ENCODE measurements at places on chromosomes 2 and 18.

DNA sequence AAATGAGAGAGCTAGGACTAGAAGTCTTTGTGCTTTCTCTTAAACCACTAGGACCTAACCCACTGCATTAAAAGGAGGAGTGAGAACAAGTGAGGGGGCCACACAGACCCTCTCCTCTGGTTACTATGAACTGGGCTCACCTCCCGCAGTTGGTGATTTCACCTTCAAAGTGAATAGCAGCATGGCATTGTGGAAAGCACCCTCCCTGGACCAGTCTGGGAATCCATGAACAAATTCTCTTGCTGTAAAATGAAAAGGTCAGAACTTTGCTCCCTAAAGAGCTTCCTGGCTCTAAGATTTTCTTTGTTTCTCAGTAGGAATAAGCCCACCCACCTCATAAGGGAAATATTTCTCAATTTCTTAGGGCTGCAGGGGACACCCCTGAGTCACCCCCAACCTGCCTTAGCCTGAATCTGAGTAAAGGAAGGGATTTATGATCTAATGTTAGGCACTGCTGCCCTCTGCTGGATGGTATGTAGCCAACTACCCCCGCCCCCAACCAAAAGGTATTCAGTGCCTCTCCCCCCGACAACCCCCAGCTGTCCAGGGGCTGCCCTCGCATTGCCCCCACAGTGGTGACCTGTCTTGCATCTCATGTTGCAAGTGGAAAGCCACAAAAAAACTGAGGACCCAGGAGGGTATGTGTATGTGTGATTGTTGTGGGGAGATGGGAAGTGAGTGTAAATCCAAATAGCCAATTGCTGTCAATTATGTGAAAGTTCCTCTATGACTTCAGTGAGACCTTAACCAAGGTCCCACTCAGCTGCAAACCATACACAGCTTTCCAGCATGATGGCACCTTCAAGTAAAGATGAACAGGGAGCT, 230.9 kb upstream of the SLC14A2 start:
- DNase-seq: no peak

DNA sequence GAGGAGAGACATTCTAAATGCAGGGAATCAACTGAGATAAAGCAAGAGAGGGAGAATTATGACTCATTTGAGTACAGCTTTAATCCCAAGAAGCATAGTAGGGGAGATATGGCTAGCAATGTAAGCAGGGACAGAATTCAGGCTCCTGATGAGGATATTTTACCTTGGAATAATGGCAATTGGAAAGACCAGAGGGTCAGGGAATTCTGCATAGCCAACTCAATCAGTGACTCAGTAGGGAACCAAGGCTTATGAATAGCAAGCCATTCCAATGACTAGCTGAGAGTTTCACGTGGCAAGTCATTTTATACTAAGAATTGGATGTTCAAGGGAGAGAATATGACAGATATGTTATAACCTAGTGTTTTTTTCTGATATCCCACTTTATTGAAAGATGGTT, 563.8 kb upstream of the NETO1 start:
- DNase-seq: no peak

- DNase-seq: no peak
Observed at GRCh38 chr2:110115291-110116032, at the start of gene MALL. TSS of gene MALL (minus strand) at chr2:110115822. CDS start at chr2:110115792, 30 bp downstream.

DNA sequence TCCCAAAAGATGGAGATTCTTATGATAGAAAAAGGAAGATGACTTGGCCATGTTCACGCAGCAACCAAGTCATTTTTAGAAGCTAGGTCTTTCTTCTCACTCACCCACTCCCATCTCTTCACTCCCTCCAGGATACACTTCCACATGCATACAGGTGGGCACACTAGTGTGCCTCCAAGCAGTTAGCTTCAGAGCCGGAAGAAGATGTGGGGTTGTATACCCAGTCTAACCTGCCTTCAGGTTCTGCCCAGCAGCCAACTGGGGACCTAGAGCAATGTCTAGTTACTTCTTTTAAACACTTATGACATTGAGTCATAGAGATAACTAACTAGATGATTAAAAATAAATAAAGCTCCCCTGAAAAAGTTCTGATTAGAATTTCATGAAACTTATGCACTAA, 21.8 kb upstream of the TANK start:
- DNase-seq: no peak

GRCh38 chr2:224264259-224264658, 137.6 kb downstream of the FAM124B start:
- DNase-seq: no peak

GRCh38 chr2:36565712-36566111, 32.3 kb downstream of the FEZ2 start:
- DNase-seq: no peak

DNA sequence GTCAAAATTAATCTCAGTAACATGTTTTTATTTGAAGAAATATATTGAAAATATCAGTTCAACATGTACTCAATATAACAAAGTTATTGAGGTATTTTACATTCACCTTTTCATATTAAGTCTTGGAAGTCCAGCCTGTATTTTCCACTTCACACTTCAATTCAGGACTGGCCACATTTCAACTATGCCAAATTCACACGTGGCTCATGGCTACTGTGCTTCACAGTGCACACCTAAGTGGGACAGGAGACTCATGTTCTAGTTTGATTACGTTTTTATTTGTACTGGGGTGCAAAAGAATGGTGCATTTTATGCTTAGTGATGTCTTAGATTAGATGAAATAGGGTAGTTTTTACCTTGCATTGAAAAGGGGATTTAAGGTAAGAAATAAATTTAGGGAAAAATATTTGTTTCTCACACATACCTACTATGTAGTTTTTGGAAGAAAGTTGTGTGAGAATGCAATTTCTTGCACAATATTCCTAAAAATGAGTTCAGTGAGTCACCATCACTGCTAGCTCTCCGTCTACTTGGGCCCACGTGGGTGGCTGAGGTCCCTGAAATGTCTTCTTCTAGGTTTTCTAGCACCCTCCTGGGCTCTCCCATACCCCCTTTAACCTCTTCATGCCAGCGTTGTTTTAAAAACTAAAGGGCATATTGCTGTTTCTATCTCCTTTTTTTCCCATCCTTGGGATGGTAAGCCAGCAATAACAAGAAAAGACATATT, 87.0 kb downstream of the ST6GAL2 start:
- DNase-seq: no peak

DNA sequence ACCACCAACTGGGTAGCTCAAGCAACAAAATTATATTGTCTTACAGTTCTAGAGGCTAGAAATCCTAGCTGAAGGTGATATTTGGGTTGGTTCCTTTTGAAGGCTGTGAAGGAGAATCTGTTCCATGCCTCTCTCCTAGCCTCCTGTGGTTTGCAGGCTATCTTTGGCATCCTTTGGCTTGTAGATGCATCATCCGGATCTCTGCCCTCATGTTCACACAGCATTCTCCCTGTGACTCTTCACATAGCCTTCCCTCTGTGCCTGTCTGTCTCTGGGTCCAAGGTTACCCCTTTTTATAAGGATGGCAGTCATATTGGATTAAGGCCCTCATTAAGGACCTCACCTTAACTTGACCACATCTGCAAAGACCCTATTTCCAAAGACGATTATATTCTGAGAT, 78.6 kb upstream of the MAP3K20 start:
- DNase-seq: no peak

- DNase-seq: no peak
Observed at GRCh38 chr2:149645391-149645790, 57.8 kb upstream of the MMADHC start.

DNA sequence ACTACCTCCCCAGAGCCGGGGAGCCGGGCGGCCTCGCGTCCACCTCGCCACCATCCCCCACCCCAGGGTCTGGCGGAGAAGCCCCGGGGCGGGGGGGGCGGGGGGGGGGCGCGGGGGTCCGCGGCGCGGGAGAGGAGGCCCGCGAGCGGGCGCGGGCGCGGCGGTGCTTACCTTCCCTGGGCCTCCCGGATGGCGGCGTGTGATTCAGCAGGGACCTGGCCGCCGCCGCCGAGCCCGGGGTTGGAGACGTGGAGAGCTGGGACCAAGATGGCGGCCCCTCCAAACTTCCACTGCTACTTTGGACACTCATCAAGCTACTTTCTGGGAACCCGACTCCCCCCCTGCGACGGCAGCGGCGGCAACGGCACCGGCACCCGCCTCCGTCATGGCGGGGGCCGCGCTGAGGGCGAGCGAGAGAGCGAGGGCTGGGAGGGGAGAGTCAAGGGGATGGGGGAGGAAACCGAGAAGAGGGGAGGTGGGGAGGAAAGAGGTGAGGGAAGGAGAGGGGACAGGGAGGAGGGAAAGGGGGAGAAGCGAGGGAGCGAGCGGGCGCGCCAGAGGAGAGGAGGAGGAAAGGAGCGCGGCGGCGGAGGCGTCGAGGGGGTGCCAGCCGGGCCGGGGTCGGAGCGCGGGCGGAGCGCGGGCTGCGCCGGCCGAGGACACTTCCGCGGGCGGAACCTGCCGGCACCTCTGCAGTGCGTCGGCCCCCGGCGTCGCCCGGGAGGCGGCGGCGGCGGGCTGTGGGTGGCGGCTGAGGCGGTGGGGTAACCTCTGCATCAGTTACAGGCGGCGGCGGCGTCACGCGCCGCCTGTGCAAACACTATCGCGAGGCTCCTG, at the start of gene TLK1:
Gene TLK1 (minus strand): TSS at position 775 of the 837 bp plus-strand sequence. CDS start 465 bp downstream, at position 310.
- DNase-seq: peak; percentile 49

DNA sequence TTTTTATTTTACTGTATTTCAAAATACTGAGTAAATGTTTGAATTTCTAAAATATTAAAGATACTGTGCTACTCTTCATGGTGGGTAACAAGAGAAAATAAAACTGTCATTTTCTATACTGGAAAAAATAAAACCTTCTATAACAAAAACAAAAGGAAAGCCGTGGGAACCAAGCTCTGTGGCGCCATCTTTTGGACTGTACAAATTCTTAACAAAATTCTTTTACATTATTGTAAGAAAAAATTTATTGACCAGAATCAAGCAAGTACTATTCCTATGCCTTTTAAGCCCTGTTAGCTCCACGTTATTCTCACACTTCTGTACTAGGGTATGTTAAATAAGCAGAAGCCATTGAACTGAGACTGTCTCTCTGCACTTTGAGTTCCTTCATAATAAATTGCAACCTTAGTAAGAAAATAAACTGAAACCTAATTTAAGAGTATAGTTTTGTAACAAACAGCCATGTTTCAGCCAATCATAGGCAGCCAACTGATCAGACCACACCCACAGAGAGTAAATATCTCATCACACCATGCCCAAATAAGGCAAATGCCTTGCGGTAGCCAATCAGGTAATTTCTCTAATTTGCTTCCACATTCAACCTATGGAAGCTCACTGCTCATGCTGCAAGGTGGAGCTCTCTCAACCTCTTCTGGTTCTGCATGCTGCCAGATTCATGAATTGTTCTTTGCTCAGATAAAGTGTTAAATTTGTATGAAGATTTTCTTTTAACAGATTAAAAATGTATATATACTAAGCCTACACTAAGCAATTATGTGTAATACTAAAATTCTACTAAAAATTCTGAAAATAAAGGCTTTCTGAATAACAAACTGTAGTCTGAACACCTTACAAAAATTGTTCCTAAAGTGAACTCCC, 42.2 kb downstream of the HIBCH start:
- no peak for DNase-seq

- no peak for DNase-seq
Observed at GRCh38 chr2:136032817-136033535, 47.5 kb upstream of the DARS1 start.

DNA sequence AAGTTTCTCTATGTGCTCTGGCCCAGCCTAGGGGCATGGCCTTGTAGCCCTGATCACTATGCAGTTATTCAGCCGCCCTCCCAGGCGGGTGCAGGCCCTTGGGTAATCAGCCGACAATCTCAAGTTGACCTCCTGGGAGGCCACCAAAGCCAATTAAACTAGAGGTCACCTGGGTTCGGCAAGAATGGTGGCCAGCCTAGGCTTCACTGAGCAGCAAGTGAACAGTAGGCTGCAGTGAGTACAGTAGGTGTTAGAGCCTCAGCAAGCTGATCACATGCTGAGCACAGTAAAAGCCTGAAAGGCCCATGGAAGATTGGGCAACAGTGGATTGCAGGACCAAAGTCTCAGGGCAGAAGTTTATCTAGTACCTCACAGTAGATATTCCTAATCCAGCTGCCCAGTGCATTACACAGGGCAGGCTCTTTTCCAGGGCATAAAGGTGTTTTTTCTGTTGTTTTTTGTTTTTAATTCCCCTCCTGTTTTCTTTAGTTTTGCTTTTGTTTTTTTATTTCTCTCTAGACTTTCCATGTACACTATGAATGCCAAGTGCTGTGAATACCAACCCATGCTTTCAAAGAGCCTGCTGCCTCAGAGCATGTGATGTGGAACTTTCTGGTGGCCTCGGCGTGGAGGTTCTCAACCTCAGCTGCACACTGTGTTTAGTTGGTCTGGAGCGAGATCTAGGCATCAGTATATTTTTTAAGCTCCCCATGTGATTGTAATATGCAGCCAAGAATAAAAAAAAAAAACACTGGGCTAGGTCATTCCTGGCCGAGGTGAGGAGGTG, 55.9 kb upstream of the ATL2 start:
- no peak for DNase-seq

DNA sequence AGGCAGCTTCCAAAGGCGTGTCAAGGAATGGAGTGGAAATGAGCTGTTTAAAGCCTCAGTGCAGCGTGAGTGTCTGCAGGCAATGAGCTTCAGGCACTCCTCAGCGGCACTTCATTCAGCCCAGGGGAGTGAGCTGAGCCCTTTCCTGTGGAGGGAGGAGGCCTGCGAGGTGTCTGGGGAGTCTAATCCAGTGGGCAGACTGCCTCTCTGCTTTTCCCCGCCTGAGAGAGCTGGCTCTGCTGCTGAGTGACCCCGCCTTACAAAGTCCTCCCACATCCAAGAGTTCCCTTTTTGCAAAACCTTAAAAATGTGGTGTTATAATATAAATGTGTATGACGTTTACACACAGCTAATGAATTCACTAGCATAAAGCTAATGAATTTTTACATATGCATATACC, 7.0 kb upstream of the LDLRAD4 start:
- DNase-seq: no peak

DNA sequence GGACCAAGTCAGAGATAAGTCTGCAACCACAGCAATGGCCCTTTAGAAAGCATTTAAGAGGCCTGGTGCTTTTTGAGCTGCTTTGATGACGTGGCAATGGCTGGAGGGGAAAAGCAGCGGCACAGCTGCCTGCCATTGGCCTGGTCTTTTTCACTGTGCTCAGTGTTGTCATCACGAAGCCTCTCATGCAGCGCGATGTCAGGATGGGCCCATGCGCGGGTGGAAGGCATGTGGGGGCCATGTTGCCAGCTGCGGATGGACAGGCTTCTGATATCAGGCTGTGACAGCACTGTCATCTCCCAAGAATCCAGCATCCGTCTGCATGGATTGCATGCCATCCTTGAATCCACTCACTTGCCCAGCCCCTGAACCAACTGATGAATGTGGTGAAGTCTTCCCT, 204.5 kb downstream of the ACKR3 start:
- no peak for DNase-seq

All from stimulated activated CD4-positive, alpha-beta T cell treated with anti-CD3 and anti-CD28 coated beads, Interleukin-1b, Interleukin-23, amount 100 ng/mL, for 1 hour (primary cell).